ENCODE measurements at places on chromosomes 1 and 21. TPM values are rescaled to one million over a fixed set of nuclear protein-coding genes. Genes with fewer than 3 reads are reported as not detected.

- DNase-seq: peak; percentile 45
Observed at GRCh38 chr21:36647279-36648093, 51.4 kb upstream of the SIM2 start.

TRIM17 gene
- not detected for total RNA-seq

DNA sequence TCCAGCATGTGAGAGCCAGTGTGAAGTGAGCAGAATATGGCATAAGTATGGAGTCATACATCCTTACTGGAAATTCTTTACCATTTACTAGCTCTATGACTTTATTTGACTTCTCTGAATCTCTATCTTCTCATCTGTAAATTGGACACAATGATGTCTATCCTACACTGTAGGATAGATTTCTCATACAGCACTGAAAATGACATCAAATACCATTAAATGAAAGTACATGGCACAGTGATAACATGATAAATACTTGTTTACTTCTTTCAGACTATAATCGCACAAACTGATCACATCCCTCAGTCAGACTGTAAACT lies 1.3 kb upstream of the CTTNBP2NL start:
- no peak for DNase-seq

- no peak for DNase-seq
Observed at GRCh38 chr1:39632682-39633417, 6.6 kb downstream of the HEYL start.

GRCh38 chr1:244815600-244816099 lies 19.8 kb upstream of the COX20 start:
- no peak for DNase-seq

NBPF3 gene
- 12.3 TPM for total RNA-seq

- no peak for DNase-seq
Observed at GRCh38 chr1:228996281-228996680, 261.0 kb downstream of the RHOU start.

APOBEC4 gene
- not detected for total RNA-seq

GRCh38 chr1:183634429-183635065 lies 1.0 kb downstream of the ARPC5 start:
- DNase-seq: no peak

DNA sequence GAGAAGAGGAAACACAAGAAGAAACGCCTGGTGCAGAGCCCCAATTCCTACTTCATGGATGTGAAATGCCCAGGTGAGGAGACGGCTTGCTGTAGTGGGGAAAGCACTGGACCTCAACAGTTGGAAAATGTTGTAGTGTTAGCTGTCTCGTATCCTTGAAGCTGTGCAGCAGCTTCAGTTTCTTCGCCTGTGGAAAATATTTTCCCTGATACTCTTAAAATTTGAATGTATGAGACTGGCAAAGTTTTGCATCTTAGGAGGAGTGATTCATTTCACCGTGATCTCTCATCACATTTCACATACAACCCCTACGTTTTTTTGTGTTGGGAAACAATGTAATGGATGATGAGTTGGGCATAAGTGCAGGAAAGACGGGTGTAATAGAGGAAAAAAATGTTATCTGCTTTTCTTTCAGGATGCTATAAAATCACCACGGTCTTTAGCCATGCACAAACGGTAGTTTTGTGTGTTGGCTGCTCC lies 629 bp downstream of the RPS27 start:
- DNase-seq: no peak

DNA sequence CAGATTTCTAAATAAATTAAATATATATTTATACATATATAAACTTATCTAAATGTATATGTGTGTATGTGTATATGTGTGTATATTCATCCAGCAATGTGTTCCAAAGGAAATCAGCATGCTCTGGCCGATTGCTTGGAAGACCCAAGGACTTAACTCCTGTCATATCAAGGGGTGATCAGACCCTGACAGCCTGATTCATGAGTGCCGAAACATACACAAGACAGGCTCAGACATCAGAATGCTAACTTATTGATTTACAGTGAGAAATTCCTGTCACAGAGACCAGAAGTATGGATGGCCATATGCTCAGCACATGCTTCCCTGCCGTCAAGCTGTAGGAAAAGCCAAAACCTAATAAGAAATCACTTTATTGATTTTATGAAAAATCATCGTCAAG lies 545.1 kb upstream of the NR5A2 start:
- no peak for DNase-seq

DNA sequence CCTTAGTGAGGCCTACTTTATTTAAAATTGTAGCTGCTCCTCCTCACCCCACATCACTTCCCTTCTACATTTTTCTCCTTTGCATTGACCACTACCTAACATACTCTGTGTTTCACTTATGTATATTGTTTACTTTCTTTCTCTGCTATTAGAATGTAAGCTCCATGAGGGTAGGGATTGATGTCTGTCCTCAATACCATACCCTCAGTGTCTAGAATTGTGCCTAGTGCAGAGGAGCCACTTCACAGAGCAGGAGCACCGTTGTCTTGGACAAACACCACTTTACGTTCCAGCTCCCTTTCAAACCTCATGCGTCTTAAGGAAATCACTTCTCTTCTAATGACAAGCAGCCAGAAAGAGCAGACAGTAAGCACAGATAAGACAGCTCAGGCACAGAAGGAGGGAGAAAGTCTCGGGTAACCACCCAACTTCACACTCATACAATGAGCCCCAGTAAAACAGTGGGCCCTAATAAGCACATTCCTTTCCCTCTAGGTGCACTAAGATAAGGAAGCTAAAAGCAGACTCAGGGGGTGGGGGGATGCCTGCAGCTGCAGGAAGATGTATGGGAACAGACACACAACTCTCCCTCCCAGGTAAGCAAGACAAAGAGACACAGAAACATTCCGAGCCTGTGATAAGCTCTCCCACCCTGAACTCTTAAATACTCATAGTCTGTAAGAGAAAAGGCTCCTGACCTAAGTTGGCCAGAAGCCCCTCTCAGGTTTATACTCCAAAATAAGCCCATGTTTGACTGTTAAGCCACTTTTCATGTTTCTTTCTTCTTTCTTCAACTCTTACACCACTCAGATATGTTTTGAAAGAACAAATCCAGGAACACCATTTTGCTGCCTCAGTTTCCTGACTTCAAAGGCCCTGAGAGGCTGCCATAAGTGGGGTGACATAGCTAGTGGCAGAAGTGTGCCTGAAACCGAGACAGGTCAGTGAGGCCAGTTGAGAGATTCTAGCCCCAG lies 7.1 kb upstream of the PLEKHM2 start:
- no peak for DNase-seq

TFF3 gene
- total RNA-seq: not detected

GRCh38 chr1:6554907-6555778 lies at the start of gene TAS1R1:
Gene TAS1R1, plus strand, starts transcription at chr1:6555307. Its CDS starts 67 bp downstream, at chr1:6555374.
- DNase-seq: no peak

GRCh38 chr1:109373126-109373525 lies 24.6 kb downstream of the SORT1 start:
- no peak for DNase-seq

CRNN gene
- total RNA-seq: not detected

GRCh38 chr1:185813401-185813979 lies 79.3 kb downstream of the HMCN1 start:
- DNase-seq: peak; percentile 21

- DNase-seq: no peak
Observed at GRCh38 chr21:41023936-41024335, 144.0 kb upstream of the BACE2 start.

DNA sequence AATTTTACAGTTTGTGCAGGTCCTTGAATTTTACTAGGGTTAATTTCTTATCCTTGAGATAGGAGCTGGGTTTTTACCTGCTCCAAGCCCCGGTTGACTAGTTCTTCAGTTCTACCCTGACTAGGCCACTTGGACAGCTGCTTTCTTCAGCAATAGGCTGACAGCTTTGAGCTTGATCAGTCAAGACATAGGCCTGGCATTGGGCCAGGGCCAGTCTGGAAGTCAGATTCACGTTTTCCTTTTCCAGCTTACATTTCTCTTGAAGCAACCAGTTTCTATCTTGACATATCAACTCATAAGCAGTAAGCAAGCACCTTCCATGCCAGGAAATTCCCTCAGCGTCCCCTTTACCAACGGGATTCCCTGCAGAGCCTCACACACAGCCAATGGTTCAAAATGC lies 63.7 kb upstream of the AJAP1 start:
- DNase-seq: no peak

GRCh38 chr1:106889583-106889982 lies 166.9 kb upstream of the PRMT6 start:
- no peak for DNase-seq

DNA sequence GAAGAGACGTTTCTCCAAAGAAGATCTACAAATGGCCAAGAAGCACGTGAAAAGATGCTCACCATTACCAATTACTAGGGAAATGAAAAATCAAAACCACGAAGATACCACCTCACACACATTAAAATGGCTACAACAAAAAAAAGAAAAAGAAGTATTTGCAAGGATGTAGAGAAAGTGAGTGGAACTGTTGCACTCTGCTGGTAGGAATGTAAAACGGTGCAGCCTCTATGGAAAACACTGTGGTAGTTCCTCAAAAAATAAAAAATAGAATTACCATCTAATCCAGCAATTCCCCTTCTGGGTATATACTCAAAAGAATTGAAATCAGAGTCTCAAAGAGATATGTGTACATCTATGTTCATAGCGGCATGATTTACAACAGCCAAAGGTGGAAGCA lies 115.4 kb upstream of the EDN2 start:
- DNase-seq: peak; percentile 34

GRCh38 chr1:185570962-185571361 lies 163.2 kb upstream of the HMCN1 start:
- DNase-seq: no peak

DNA sequence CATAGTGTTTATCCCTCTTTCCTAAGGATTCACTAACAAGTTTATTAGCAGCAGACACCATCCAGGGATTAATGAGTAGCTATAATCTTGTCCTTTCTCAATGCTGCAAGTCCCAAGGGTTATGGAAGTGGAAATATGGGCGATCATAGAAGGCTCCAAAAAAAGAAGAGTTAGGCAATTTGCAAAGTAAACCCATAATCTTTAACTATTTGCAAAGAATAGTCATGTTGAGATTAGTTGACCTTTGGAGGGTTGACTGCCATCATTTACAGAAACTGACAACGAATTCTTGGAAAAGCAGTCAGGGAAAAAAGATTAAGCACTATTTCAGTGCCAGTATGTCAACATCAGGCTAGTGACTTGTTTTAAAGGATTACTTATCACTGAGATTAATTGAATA lies 169.9 kb downstream of the KCNT2 start:
- DNase-seq: no peak

DNA sequence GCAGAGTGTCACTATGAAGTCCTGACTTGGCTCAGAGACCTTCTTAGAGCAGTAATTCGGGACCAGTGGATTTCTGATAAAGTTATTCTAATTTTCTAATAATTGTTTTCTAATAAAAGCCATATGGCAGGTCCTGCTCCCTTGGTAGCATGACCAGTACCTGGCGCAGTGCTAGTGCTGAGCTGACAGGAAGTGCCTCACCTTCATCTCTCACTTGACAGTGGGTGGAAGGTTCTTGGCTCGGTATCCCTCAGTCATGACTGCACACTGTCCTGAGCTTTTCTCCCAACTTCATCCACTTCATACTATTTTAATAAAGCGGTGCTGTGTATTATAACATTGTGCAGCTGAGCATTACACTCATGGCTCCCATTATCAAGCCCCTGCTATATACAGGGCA lies 14.1 kb downstream of the VANGL1 start:
- DNase-seq: no peak

DNA sequence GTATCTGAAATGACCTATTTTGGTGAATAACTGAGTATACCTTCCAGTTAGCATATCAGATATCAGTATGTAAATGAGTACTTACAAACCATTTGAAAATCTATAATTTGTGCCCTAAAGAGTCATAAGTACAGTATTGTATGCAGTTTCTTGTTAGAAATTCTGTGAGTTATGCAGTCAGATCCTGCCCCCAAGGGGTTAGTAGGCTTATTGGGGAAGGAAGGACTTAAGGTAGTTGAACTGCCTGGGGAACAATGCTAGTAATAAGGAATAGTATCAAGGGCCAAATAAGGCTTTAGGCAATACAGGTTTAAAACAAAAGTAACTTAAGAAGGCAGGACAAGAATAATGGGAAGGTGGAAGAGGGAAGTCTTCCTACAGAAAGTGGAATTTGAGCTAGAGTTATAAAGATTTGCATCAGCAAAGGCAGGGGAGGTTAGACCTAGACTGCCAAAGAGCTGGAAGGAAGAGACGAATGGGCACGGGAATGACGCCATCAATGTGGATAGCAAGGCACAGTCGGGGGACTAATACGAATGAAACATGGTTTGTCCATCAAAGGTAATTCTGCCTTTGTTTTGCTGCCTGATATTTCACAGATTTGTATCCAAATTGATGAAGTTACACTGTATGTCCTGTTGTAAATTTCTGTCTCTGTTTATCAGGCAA lies 182.9 kb upstream of the DPYD start:
- DNase-seq: no peak

DNA sequence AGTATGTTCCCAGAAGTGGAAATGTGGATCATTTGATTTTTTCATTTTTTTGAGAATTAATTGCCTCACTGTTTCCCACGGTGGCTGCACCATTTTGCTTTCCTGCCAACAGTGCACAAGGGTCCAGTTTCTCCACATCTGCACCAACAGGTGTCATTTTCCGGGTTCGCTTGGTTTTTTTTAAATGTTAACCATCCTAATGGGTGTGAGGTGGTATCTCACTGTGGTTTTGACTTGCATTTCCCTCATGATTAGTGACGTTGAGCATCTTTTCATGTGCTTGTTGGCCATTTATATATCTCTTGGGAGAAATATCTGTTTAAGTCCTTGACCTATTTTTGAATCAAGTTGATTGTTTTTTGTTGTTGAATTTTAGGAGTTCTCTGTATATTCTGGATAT lies 3.0 kb downstream of the COL6A2 start:
- no peak for DNase-seq

DNA sequence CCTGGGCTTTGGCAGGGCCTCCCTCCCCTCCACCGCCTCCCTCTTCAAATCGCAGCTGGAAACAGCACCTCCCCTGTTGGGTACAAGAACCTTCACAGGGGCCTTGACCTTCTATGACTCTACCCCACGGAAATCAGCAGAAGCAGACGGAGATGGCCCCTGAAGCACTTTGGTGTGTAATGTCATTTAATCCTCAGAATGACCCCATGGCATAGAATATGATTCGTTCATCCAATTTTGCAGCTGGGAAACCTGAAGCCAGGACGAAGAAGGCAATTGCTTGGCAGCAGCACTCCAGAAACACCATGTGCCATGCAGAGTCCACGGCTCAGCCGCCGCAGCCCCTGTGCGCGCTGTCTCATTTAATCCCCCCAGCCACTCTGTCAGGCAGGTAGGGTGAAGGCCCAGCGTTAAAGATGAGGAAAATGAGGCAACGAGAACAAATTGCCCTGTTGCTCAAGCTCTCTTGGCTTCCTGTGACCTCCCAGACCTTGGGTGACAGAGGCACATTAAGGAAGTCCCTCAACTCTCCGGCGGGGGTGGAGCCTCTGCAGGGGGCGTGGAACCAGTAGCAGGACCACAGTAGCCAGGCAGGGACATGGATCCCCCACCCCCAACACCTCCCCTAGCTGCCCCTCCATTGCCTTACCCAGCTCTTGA lies 25.8 kb upstream of the LAPTM5 start:
- DNase-seq: no peak

SPATA17 gene
- 0.93 TPM for total RNA-seq

- no peak for DNase-seq
Observed at GRCh38 chr1:169193191-169193850, 86.8 kb downstream of the ATP1B1 start.

ROR1 gene
- total RNA-seq: 2.9 TPM

ANGPTL3 gene
- not detected for total RNA-seq
